IMR-90 (cell line): ENCODE measurements at places on chromosomes 2 and 18.

GRCh38 chr2:158337018-158337417, 119.5 kb downstream of the CCDC148 start:
- DNase-seq, result no peak

- peak; percentile 68 for DNase-seq
These were observed 40.7 kb upstream of the CCDC150 start for GRCh38 chr2:196598846-196599245.

GRCh38 chr2:11635141-11635540, 34.9 kb downstream of the NTSR2 start:
- no peak for DNase-seq

DNA sequence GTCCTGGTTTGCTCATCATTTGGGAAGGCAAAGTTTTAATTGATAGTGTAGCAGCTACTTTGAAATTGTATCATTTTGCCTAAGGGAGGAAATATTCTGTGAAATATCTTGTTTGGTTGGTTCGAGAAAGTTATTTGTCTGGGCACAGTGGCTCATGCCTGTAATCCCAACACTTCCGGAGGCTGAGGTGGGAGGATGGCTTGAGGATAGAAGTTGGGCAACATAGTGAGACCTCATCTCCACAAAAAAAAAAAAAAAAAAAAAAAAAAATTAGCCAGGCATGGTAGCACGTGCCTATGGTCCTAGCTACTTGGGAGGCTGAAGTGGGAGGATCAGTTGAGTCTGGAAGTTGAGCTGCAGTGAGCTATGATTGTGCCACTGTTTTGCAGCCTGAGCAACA, 3.1 kb upstream of the ADGRF3 start:
- no peak for DNase-seq

DNA sequence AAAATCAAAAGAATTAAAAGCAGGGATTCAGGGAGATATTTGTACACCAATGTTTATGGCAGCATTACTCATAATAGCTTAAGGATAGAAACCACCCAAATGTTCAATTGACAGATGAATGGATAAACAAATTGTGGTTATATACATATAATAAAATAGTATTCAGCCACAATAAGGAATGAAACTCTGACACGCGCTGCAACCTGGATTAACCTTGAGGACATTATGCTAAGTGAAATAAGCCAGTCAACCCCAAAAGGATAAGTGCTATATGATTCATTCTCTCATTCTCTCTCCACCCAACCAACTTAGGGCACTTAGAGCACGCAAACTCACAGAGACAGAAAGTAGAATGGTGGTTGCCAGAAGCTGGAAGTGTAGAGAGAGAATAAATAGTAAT, 216.8 kb upstream of the SLC14A2 start:
- no peak for DNase-seq

DNA sequence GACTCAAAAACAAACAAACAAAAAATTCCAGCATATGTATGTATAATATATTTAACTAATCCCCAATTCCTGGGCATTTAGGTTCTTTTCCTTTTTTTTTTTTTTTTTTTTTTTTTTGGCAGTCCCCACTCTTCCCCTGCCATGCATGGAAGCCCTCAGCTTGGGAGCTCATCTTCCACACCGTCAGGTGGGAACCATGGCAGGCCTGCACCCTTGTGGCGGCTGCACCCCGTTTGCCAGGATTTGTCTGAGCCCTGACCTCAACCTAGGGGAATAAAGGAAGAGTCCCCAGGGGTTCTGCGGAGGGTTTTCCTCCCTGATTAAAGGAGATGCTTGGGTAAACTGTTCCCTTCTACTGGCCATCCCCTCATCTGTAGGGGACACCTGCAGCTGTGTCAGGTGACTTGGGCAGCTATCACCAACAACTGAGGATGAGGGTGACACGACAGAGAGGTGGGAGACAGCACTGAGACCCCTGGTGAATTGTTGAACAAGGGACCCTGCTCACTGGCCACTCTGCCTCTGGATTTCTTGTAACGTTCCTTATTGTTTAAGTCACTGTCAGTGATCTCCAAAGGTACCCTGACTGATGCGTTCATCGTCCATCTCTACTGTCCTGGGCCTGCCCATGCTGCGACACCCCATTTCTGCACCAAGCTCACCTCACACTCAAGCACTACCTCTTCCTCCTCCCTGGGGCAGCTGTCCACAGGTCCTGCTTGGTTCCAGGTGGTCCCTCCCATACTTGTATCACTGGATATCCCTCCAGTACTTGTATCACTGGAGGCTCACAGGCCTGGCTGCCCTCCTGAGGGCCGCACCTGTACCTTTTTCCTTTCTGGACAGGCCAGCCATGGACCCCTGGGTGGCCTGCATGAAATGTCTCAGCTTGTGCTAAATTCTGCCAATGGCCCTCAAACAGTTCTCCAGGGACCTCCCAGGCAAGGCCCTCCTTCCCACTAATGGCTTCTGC, 14.5 kb downstream of the TMEM185B start:
- DNase-seq, result no peak

DNA sequence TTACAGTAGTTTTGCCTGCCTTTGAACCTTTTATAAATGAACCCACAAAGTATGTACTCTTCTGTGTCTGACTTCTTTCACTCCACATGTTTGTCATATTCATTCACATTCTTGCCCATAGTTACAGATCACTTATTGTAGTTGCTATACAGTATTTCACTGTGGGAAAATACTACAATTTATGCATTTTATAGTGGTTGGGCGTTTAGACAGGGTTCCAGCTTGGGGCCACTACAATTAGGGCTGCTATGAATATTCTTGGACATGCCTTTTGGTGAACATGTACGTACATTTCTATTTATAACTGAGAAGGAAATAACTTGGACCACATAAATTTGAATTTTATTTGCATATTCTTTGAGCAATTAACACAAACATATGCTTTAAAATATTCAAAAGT, 15.4 kb upstream of the PMAIP1 start:
- DNase-seq, result no peak

DNA sequence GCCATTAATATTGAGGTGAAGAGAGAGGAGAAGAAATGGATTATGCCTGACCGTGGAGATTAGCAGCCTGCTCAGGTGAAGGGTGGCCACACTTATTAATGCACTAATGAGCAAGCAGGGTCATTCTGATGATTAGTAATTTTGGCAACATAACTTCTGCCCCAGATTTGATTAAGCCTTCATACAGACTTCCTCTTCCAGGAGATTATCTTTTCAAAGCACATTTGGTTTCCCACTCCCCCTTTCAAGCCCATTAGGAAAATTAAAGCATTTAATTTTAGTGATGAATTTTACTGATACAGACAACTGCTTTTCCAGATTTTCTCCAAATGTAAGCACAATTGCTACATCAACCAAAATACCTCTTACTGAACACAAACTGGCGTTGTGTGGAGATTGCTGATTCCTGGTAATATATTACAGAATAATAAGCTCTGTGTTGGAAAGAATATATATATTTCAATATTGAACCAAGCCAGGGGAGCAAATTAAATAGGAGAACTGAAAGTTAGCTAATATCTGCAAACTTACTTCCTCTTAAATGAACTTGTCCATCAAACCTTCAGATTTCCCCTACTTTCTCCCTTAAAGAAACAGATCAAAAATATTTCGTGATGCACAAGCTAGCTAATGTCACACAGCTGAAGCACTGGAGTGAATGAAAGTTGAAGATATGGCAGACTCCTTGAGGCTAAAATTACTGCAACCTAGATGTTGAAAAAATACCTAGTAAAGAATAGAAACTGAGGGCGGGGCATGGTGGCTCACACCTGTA, 140.8 kb downstream of the FAM210A start:
- DNase-seq, result no peak

- peak; percentile 5 for DNase-seq
These were observed 27.8 kb downstream of the MBD5 start for GRCh38 chr2:148048475-148049221.

GRCh38 chr2:19158211-19158610, 200.2 kb downstream of the OSR1 start:
- DNase-seq, result peak; percentile 19

DNA sequence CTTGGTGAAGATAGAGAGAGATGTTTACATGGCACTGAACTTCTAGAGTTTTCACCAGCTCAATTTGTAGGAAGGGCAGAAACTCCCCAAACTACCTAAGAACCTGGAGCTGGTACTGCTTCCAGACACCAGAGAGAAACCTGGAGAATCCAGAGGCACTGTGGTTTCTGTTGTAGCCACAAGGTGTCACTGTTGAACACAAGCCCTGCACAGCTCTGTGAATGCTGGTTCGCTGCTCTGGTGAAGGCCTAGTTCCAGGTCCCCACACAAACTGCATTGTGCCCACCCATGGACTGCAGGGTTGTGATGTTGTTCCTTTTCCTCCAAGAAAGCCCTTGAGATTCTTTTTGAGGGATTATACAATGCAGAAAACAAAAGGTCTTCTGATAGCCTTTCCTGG, 150.5 kb upstream of the HS6ST1 start:
- no peak for DNase-seq

- no peak for DNase-seq
These were observed 728.9 kb downstream of the SUCLG1 start for GRCh38 chr2:83730223-83730622.

DNA sequence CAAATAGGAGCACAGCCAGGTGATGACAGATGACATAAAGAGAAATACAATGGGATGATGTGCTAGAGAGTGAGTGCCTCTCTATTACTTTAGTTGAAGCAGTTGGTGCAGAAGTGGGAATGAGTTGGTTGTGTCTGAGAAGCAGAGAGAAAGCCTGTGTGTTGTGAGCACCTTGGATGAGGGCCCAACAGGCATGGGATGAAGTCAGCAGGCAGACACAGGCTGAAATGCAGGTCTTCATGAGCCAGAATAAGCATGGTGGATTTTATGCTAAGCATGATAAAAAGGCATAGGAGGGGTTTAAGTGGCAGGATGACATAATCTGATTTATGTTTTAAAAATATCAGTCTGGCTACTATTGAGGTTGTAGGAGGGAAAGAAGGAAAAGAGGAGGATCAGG, 71.5 kb downstream of the KLHL14 start:
- DNase-seq, result no peak

DNA sequence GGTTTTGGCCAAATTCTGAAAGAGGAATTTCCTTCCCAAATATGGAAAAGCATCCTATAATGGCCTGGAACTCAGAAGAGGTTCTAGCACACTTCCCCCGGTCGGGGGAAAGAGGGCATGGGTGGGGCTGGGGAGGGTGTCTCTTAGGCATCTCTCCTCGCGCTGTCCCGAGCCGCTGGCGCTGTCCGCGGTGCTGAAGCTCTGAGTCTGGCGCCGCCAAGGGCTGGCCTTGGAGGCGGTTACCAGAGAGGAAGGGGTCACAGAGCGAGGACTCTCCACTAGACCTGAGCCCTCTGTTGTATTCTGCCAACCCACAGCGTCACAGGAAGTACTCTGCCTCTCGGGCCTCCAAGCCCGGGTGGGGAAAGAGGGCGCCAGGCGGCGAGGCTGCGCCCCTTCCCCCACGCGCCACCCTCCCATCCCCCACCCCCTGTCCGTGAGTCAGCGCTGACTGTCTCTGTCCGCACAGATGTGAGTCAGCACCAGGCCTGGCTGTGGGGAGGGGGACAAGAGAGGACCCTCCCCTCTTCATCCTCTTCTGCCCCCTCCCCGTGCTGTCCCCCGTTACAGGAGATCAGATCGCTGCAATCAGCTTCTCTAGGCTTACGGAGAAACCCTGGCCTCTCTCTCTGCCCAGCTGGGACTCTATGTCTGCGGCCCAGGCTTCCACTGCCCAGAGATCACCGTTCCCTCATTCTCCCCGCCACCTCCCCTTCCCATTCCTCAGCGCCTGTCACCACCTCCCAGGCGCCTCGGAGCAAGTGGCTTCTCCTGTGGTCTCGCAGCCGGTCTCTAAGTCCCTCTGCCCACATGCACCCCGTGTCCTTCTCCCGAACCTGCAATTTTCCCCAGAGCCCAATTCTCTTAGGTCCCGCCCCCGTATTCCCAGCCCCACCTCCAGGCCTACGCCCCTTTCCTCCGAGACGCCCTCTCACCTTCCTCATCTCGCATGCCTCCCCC, 779 bp downstream of the PTPRN start:
- DNase-seq, result peak; percentile 65

DNA sequence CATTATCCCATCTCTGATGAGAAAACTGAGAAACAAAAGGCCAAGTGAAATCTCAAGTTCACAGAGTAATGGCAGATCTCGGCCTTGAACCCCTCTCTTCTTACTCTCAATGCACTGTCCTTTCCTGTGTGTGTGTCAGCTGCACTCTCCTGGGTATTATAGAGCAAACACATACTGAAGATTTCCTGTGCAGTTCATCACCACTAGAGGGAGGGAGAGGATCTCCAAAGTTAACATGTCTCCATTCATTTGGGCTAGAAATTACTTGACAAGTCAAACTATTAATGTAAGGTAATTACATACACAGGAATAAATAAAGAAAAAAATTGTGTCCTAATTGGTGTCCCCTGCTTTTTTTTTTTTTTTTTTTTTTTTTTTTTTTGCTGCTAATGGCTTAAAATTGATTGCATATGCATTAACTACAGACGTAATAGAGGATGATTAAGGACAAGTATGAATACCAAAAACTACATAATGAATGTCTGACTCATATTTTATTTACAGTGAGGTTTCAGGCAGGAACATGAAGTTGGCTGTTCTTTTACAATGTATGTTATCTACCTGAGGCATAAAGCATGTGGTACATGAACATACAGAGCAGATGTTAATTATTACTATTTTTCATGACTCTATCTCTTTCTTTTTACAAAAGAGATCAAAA, 269.2 kb downstream of the NYAP2 start:
- peak; percentile 81 for DNase-seq

- DNase-seq, result no peak
These were observed 57.1 kb downstream of the PXDN start for GRCh38 chr2:1687254-1687653.

GRCh38 chr2:225693259-225693658, 293.7 kb downstream of the NYAP2 start:
- no peak for DNase-seq

- peak; percentile 5 for DNase-seq
These were observed 199.1 kb upstream of the CHAC2 start for GRCh38 chr2:53568469-53568868.

- no peak for DNase-seq
These were observed 228.0 kb downstream of the MYT1L start for GRCh38 chr2:2102866-2103653.

DNA sequence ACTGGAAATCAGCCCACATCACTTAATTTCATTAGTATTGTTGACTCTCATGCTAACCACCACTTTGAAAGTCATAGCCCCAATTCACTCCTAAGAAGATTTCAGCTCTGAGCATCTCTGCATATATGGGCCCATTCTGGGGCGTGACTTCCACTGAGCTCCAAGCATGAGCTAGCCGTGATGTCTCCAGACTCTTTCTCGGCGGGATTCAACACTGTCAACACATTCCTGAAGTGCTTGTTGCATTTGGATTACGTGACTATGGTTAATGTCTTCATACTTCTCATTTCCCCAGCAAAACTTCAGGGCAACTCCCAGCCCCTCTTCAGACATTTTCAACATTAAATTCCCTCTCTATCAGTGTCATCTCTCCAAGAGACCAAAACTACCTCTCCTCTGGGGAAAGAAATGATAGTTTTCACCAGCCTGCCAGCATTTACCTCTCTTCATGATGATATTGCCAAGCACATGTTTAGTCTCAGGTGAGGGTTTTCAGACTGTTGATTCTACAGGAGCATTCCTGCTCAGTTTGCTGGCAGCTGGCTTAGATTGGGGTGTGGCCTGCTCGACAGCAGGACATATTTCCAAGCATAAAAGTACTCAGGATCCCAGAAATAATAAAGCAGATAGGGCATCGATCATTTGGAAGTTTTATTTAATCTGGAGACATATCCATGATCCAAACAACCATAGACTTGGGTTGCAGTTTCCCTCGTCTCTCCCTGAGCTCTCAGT, 81.7 kb downstream of the FEZ2 start:
- DNase-seq, result peak; percentile 58
